Ecto neural progenitor cell (in vitro differentiated cells): ENCODE measurements at places on chromosomes 7 and 10.
A peak's percentile ranks its signal among the peaks of the same experiment; 100 is the strongest.

GRCh38 chr10:117412469-117413010 is 37.3 kb upstream of the PDZD8 start:
- DNase-seq = no peak

DNA sequence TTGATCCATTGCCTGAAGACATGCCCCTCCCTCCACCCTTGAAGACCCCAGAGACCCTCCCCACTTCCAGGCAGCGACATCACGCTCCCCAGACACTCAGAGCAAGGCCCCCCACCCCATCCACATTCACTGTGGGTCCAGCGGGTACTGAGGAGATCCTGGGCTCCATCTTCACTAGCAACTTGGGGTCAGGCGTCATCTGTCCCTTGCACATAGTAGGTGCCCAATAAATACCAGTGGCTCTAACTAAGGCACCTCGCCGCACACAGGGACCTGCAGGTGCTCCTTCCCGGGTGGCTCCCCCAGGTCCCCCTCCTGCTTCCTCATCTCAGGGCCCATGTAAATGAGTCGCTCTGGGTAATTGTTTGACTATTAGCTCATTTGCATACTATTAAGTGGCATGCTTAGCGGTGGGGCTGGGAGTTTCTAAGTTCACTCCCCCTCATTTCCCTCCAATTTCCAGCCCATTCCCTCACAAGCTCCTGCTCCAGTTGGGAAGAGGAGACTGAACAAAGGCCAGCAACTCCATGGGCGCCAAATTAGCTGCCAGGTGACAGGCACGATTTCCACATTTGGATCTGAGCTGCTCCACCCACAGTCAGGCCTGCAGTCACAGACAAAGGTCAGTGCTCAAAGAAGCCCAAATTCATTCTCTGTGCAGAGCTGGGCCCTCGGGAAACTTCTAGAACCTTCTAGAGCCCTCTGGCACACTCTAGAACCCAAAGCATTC is 29.7 kb downstream of the EBF3 start:
- no peak for DNase-seq

DNA sequence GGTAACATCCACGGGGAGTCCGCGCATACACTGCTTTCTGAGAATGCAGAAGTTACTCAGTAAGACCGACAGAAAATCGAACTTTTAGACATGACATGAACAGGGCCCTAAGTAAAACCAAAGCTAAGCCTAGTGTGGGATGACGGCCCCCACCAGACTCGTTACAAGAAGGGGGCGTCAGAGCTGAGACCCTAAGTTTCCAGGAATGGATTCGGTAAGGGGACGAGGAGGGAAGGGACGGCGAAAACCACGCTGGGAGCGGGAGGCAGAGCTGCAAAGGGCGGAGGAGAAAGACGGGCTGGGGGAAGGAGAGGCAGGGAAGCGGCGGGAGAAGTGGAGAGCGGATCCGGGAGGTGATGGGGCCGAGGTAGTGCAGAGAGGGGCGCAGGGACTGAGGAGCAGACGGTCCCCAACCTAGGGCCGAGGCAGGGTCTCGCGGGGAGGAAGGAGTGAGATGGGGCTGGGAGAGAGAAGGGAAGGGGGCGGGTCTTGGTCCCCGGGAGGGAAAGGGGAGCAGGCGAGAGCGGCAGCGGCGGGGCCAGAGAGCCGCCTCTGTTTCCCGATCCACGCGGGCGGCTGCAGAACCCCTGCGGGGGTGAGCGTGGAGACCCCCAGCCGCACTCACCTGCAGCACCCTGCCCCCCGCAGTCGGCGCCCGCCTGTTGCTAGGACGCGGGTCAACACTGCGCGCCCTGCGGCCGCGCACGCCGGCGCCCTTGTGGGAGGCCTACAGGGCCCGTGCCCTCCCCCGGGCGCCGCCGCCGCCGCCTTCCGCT is 513 bp downstream of the ODAD2 start:
- DNase-seq = peak; percentile 73

DNA sequence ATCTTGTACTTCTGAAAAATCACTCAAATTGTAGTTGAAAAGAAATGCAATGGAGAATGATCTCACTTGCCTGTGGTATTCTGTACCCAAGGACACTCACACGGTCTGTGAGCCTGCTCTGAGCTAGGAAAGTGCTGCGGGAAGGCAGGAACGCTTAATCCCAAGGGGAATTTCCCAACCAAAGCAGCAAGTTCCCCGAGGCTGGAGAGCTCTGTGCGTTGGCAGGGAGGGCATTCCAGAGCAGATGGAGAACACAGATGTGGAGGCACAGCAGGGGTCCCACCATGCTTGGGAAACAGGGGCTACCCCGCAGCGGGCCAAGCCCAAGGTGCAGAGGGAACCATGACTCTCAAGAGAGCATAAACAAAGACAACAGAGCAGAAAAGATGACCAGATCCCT is 13.6 kb downstream of the SVIL start:
- DNase-seq = peak; percentile 72

GRCh38 chr10:119502209-119502608 is 40.3 kb downstream of the RGS10 start:
- no peak for DNase-seq

GRCh38 chr7:112112822-112113255 is 93.4 kb downstream of the DOCK4 start:
- no peak for DNase-seq

DNA sequence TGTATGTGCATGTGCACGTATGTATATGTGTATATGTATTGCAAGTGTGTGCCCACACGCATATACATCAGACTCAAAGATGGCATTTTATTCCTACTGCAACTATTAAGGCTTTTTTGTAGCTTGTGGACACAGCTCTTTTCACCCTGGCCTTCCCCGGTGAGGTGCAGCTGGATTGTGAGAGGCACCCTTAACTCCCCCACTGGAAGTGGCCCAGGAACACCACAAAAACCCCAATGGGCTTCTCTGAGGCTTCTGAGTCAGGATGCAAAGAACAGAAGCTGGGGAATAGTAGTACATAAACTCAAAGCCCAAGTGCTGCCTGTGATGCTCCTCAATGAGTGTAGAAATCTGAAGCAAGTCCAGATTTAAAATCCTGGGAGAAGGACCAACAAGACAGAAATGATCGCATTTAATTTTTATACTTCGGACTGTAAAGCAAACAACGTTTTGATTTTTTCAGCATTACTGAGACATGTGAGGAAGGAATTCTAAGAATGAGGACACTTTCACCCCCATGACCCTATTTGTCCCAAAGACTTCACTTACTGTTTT is 369.2 kb upstream of the MGMT start:
- no peak for DNase-seq

DNA sequence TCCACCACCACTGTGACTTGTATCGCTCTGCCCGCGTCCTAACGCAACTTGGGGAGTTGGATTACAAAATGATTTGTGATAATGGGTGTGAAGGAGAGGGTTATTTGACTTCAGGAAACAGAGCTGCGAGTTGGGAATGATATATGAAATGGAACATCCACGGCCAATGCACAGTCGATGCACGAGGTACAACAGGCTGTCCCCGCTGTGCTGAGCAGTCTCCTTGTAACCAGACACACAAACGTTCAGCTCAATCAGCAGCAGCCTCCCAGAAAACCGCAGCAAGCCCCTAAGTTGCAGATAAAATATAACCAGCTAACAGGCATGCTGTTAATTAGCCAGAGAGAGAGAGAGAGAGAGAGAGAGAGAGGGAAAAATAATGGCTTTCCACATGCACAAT is 332.7 kb upstream of the MGMT start:
- peak; percentile 24 for DNase-seq

GRCh38 chr10:132508581-132509443 is 28.8 kb upstream of the INPP5A start:
- DNase-seq = no peak

DNA sequence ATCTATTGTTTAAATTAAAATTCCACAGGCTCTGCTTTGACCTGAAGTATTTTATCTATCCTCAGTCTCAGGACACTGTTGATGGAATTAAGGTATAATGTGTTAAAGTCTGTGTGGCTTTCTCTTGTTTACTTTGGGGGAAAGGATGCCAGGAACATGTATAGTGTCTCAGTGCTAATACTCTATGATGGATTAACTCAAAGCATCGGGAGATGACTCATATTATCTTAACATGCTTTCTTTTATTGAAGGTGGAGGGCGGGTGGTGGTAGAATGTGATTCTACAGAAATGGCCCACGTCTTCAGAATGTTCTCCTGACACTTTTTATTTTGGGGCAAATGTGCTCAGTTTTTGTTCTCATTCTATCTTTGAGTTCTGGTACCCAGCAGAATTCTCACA is 189.0 kb downstream of the ANKRD30A start:
- no peak for DNase-seq
